ENCODE measurements at places on chromosomes 12 and 14.

GRCh38 chr14:81871706-81872105 is 338.1 kb upstream of the SEL1L start:
- DNase-seq = no peak

DNA sequence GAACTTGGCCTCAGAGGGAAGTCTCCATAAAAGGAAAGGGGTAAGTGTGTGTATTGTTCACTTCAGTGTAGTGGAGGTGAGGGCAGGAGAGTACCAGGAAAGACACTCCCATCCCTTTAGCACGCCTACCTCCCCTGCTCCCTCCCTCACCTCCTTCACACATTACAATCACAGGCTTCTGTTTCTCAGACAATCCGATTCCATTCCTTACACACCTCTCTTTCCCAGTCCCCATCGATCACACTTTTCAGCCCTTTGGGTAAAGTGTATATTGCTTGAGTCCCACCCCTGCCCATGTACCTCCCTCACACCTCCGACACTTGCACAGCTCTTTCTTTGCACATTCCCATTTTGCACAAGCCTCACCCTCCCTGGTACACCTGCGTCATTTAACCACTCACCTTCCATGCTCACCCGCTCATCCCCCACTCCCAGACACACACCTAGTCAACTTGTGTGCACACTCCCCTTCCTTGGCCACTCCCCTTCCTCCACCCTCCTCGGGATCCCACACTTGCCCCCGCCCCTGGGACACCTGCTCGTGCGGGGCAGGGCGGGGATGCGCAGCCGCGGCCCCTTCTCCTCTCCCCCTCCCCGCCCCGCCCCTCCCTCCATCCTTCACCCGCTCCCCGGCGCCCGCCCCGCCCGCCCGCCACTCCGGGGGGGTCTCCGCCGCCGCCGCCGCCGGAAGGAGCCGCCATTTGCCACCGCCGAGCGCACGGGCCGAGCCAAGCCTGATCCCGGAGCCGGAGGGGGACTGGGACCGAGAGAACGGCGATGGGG is at the start of gene MARCHF9:
MARCHF9 (plus strand) TSS at position 693 of the 783 bp plus-strand sequence. CDS start 426 bp downstream, outside the sequence.
- no peak for DNase-seq

GRCh38 chr12:67275380-67275913 is 6.3 kb downstream of the CAND1 start:
- no peak for DNase-seq

DNA sequence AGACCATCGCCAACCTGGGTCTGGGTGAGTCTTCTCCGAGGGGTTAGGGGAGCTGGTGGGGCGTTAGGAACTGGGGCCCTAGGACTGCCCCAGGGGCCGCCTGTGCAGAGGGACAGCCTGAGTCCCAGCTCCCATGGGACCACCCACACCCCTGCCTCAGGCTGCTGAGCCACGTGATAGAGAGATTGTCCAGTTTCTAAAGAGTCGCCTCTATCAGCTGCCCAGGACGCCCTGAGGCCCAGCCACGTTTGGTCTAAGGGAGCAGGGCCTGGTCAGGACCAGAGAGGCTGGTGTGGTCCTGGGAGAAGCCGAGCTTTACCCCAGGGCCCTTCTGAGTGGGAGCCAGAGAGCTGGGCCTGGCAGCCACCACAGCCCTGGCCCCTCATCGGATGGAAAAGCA is 107.1 kb downstream of the LGMN start:
- no peak for DNase-seq

GRCh38 chr14:51988221-51988620 is 1.1 kb upstream of the RTRAF start:
- no peak for DNase-seq

GRCh38 chr14:67551940-67552339 is 18.9 kb downstream of the PLEKHH1 start:
- no peak for DNase-seq
